ENCODE measurements at places on chromosomes 11 and 22.

GRCh38 chr11:112455791-112456190 is 195.1 kb upstream of the PLET1 start:
- DNase-seq, result no peak

- DNase-seq, result no peak
Observed at GRCh38 chr11:3129591-3130268, 35.4 kb downstream of the OSBPL5 start.

GRCh38 chr22:35397095-35397904 is 2.6 kb upstream of the MCM5 start:
- no peak for DNase-seq

DNA sequence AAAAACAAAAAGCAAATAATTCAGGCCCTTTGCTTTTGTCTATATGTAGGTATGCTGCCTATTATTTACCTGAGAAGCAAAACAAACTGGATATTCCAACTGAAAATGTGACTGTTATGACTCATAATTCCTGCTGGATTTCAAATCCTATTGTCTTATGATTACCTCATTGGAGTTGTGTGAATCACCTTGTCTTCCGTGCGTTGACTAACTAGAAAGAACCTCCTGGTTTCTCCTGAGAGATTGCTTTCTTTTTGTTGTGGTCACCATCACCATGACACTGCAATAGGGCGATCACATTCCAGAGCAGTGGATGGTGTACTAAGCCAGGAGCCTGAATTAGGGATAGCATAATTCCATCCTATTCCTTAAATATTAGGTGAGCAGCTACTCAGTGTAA is 23.0 kb upstream of the EXPH5 start:
- no peak for DNase-seq

GRCh38 chr11:69200331-69201065 is 44.8 kb downstream of the SMIM38 start:
- DNase-seq, result no peak

- no peak for DNase-seq
Observed at GRCh38 chr11:102989379-102990047, 34.0 kb upstream of the MMP13 start.

DNA sequence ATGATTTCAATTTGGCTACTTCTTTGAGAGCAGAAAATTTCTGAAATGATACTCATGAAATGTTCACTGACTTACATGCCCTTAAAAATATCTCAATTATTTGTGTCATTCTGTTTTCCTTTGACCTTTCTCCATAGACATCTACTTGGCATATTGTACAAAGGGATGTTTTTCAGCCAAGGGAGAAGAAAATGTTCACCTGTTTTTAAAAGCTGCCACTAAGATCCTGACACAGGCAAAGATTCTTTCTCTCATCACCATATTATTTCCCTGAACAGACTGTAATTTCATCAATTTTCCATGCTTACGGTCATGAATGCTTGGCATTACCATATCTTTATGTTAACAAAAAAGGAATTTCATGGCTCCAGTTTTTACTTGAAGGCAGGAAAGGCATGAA is 67.4 kb upstream of the DBX1 start:
- no peak for DNase-seq

GRCh38 chr11:119316729-119317591 is at the start of gene MCAM:
Gene MCAM, minus strand, starts transcription at chr11:119317130. Its CDS starts 29 bp downstream, at chr11:119317101.
- no peak for DNase-seq

DNA sequence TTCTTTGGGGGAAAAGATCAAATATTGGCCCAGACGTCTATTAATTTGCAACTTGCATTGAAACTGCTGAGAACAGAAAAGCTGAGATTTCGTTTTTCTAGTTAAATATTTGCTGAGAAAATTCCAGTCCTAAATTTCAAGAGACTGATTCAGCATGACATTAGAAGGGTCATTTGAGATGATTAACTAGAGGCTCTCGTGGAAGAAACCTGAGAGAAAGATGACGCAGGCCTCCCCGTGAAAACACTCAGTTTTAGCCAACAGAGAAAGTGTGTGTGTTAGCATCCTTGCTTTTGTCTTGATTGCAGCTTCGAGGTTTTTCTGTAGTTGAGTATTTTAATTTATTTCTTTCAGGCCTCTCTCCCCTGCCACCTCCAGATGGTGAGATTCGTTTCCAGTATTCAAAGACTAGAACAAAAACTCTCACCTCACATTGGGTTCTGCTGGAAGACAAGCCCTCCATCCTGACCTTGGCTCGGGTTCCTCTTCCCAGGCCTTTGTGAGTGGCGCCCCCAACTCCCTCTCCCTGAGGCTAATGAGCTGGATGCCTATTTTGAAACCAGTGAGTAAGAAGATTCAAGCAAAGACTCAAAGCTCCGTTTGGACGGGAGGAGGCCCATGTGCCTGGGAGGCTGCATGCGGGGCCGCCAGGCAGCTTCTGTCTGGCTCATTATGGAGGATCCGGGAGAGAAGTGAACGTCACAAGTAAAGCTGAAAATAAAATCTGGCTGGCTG is 52.4 kb downstream of the CELSR1 start:
- no peak for DNase-seq

- DNase-seq, result no peak
Observed at GRCh38 chr11:77353131-77353530, 51.6 kb upstream of the GDPD4 start.

DNA sequence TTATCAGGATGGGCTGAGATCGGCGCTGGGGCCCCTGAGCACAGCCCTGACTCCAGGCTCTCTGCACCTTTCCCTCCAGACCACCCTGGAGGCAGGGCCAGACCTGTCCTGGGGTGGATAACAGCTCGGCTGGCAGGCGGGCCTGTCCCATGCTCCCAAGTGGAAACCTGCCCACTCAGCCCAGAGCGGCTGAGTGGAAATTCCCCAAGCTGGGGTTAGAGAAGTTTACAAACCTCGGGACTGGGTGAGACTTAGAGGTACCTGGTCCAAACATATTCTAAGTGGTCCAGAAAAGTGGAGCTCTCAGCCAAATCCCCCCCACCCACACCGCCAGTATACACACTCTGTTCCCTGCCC is 4.8 kb upstream of the FXYD2 start:
- no peak for DNase-seq

All from effector CD4-positive, alpha-beta T cell (primary cell).